Smooth muscle cell of bladder (primary cell): ENCODE measurements at places on chromosomes 11 and 22. TPM values are rescaled to one million over a fixed set of nuclear protein-coding genes. Genes with fewer than 3 reads are reported as not detected.

Gene FAT3
- 0.14 and 4.8 TPM in 2 replicates for total RNA-seq

Gene GLYATL2
- 0.65 and 0.71 TPM in 2 replicates for total RNA-seq

Gene OR52N1
- total RNA-seq = not detected in 2 replicates

Gene BRSK2
- total RNA-seq = 0.14 and 0.18 TPM in 2 replicates

Gene HPX
- total RNA-seq = 0.43 and 0.46 TPM in 2 replicates

Gene HTR3A
- total RNA-seq = not detected in 2 replicates

Gene SPDYC
- total RNA-seq = not detected in 2 replicates

Gene HEPACAM
- total RNA-seq = not detected in 2 replicates

Gene OR51T1
- total RNA-seq = not detected in 2 replicates

Gene GAS2
- 0.65 and 0.85 TPM in 2 replicates for total RNA-seq

Gene DDTL
- 0.85 and 0.92 TPM in 2 replicates for total RNA-seq

Gene FAM111B
- 0.37 and 1.00 TPM in 2 replicates for total RNA-seq

Gene GDPD5
- 4.1 and 9.0 TPM in 2 replicates for total RNA-seq

Gene GRAP2
- under 0.01 TPM in 1 of 2 replicates, not detected in the other for total RNA-seq

Gene OR4D5
- total RNA-seq = under 0.01 TPM in 1 of 2 replicates, not detected in the other

Gene LIF
- 17.3 and 34.1 TPM in 2 replicates for total RNA-seq

Gene SAA4
- total RNA-seq = not detected in 2 replicates

Gene SYNGR1
- 19.5 TPM in 2 replicates for total RNA-seq

Gene MPEG1
- total RNA-seq = not detected in 2 replicates
